CD8-positive, alpha-beta T cell (primary cell): ENCODE measurements at places on chromosomes 2 and 18.

- DNase-seq, result no peak
Measured at GRCh38 chr2:113762377-113763118, 6.1 kb upstream of the SLC35F5 start.

DNA sequence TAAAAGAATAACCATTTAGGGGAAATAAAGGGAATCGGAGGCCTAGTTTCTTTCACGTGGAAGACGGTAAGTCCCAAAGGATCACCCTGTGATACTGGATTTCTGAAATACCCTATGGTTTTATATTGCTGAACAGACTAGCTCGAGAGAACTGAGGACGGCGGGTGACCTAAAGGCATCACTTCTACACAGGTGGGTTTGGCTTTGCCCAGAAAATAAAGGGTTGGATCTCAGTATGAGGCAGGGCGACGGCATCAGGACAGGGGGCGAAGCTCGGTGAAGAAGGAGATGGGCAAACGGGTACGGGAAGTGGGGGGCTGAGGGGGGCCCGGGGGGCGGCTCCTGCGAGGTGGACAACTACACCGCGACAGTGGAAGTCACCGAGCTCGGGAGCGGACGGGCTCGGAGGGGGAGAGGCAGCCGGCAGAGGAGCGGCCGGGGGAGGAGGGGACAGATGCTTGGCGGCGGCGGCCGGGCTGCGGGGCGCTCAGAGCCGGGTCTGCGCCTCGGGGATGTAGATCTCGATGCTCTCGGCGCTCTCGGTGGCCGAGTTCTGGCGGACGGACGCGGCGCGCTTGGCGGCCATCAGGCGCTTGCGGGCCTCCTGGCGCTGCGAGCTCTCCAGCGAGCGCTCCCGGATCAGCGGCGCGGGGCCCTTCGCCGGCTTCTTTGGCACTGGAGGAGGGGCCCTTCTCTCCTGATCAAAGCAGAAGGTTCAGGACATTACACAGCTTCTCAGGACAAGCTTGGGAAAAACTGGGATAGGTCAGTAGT lies 48.9 kb downstream of the TGIF1 start:
- DNase-seq, result no peak

- no peak for DNase-seq
Measured at GRCh38 chr2:9770308-9771100, 72.8 kb upstream of the TAF1B start.

DNA sequence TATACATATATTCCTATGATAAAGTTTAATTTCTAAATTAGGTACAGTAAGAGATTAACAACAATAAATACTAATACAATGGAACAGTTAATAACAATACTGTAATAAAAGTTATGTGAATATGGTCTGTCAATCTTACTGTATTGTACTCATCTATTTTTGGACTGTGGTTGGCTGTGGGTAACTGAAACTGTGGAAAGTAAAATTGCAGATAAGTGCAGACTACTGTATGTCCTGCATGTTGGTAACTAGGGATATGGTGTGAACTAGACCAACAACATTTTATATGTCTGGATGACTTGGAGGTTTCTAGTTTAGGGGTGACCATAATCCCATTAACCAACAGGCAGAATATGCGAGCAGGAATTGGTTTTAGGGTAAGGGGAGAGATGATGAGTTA lies 23.3 kb downstream of the PHLPP1 start:
- DNase-seq, result no peak

DNA sequence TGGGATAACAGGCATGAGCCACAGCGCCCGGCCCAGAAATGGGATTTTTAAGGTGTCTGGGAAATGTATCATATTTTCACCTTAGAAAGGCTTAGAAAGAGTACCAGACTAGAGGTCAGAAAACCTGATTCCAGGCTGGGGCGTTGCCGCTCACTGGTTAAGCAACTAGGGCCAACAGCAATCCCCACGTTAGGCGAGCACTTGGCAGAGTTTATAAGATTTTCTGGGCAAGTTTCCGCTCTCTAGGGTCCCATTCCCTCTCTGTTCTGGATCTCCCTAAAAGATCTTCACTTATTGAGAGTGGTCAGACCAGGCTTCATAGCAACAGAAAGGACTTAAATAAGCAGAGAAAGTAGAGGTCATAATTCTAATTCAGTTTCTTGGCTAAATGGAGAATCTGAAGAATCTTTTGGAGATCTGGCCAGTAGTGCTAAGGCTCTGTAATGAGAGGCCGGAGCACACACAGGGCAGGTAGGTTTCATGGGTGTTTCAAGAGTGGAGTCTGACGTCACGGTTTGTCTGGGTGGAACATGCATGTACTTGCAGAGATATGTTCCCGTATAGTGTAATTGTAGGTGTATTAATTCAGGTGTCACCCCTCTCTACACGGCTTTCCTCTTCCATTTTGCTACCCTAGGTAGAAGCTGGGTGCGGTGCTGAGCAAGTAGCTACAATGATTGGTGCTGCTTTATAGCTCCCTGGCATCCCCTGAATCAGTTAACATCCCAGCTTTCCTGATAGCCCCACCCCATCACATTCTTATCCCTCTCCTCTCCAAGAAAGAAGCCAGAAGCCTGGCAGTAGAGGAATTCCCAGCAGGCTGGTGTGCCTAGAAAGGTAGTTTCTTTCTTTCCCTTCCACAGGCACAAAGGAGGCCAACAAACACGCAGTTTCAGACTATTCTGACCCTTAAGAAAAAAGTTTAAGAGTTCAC lies 4.4 kb upstream of the SMAD7 start:
- DNase-seq, result no peak

DNA sequence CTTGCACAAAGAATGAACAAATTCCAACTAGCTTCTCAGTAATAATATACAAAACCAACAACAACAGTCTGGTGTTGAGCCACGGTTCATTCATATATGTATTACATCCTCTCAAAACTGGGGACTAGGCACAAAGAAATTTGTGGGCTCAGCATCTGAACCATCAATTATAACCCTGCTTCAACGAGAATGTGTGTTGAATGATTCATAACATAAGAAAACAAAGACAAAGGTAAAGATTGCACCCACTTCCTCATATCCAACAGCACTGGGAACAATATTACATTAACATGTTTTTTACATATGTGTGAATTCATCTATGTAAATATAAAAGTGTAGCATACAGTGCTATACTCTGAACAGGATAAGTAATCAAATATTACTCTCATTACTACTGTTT lies 144.8 kb downstream of the CDH2 start:
- DNase-seq, result no peak
